ENCODE measurements at places on chromosomes 11 and 22.

DNA sequence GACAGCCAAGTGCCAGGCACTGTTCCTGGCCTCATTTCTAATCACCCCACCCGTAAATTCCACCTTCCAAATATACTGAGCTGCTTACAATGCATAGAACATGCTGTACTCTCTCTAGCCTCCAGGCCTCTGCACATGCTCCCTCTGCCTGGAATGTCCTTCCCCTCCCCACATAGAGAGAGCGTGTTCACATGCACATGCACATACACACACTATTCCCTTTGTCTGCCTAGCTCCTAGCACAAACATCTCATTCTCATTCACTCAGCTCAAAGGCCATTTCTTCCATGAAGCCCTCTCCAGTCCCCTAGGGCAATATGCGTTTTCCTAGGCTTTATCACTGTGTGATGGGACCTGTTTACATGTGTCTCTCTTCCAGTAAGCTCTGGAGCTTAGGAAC, 144.6 kb downstream of the WT1 start:
- no peak for DNase-seq

DNA sequence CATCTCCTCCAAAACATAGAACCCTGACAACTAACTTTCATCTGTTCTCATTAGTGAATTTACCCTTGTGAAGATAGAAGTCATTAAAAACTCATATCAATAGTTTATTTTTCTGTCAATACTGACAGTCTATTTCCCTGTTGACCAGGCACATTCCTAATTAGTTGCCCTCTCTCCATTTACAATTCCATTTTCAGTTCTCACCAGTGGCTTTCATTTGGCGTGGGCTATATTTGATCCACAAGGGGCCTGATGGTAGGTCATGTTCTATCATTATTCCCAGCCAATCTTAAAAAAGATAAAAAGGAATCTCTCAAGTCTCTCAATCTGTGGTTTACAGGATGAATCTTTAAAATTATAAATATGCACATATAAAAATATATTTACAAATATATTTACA, 3.9 kb upstream of the AKIP1 start:
- DNase-seq, result no peak

DNA sequence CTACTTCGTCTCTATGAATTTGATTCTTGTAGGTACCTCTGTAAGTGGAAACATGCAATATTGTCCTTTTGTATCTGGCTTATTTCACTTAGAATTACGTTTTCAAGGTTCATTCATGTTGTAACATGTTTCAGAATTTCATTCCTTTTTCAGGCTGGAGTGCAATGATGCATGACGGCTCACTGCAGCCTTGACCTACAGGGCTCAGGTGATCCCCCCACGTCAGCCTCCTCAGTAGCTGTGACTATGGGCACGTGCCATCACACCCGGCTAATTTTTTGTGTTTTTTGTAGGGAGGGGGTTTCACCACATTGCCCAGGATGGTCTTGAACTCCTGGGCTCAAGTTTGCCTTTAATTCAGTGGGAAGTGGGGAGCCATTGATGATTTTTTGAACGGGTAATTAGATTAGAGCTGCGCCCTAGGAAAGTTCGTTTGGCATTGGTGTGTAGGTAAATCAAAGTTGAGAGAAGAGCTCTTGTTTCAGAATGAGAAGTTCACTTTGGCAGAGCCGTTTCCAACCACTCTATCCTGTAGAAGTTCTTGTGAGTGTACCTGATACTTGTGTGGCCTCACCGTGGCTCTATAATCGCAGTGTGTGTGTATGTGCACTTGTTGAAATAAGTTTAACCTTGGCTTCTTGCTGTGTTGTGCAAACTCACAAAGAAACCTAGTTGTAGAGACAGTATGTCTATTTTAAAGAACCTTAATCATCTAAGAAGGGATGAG, 115.9 kb downstream of the NAV2 start:
- DNase-seq, result no peak

DNA sequence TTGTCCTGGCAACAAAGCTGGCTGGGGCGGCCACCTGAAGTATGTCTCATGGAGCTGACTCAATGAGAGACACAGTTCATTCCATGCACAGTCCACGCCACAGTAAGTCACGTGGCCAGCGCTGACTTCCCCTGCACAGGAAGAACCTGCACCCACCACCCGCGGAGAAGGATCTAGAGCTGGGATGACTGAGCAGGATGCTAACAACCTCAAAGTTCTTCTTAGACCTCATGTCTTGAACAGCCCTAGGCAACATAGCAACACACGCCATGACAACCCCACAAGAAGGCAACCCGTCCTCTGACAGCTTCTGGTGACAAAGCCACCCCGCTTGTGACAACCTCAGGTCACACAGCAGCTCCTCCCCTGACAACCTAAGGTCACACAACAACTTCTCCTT, 76.9 kb upstream of the B3GAT1 start:
- DNase-seq, result no peak

DNA sequence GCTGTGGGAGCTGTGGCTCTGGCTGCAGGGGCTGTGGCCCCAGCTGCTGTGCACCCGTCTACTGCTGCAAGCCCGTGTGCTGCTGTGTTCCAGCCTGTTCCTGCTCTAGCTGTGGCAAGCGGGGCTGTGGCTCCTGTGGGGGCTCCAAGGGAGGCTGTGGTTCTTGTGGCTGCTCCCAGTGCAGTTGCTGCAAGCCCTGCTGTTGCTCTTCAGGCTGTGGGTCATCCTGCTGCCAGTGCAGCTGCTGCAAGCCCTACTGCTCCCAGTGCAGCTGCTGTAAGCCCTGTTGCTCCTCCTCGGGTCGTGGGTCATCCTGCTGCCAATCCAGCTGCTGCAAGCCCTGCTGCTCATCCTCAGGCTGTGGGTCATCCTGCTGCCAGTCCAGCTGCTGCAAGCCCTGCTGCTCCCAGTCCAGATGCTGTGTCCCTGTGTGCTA, 514 bp downstream of the KRTAP5-9 start:
- DNase-seq, result no peak

DNA sequence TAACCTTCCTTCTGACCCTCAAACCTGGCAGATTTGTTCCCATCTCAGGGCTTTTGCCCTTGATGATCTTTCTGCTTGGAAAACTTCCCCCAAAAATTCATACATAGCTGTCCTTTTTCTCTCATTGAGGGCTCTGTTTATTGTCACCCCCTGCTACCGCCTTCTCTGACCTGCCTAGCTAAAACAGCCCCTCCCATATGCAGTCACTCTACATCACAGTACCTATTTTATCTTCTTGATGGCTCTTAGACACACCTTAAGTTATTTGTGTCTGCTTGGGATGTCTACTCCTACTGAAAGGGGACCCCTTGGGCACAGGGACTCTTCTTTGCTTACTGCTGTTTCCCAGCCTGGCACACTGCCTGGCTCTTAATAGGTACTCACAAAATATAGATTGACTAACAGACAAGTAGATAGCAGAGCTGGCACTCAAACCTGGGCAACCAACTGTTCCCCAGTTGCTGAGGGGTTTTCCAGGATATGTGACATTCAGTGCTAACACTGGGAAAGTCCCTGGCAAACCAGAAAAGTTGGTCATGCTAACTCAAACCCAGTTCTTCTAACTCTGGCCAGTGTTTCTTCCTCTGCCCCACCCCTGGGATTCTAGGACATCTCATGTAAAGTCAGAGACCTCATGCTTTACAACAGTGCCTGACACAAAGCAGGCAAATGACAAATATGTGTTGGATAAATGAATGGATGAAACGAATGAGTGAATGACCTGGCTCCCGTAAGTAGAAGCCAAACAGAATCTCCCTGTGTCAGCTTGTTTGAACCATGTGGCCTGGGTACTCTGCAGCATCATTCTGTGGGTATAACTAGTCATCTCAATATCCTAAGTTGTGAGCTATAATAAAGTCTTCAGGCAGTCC, 19.8 kb upstream of the FJX1 start:
- DNase-seq, result no peak

DNA sequence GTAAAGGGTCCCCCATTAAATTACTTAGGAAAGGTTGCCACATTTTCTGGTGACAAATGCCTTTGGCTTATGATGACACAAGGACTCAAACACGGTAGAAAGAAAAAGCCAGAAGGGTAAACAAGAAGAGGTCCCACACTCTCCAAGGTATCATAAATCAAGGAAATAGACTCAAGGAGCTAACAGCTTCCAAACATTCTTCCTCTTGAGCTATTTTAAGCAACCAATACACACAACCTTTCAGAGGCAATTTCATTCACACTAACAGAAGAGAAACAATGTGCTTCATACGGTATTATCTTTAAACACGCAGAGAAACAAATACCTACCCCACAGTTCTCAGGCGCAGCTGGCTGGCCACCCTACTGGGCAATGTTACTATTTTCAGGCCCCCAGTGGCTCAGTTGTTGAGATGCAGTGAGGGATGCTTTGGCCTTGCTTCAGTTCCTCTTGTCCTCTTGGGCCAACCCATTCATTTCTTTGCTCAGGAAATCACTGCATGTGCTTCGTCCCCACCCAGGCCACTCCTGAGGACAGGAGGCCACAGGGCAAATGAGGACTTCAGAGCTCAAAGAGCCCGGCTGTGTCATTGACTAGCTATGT, 15.8 kb downstream of the ABTB2 start:
- no peak for DNase-seq

DNA sequence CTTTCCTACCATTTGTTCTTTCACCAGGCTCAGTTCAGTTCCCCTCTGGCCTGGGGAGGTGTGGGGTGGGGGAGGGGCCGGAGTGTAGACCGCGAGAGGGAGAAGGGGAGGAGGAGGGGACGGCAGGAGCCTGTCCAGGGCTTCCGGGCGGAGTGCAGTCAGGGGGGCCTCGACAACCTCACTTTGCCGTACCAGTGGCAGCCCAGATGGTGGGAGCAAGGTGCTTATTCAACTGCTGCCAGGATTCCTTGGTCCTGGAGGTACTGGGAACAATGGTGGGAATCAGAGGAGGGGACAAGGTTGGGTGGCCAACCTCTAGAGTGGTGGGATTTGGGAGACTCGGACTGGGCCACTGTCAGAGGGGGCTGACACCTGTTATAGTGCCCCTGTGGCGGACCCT, 1.2 kb downstream of the BACE1 start:
- DNase-seq, result no peak

DNA sequence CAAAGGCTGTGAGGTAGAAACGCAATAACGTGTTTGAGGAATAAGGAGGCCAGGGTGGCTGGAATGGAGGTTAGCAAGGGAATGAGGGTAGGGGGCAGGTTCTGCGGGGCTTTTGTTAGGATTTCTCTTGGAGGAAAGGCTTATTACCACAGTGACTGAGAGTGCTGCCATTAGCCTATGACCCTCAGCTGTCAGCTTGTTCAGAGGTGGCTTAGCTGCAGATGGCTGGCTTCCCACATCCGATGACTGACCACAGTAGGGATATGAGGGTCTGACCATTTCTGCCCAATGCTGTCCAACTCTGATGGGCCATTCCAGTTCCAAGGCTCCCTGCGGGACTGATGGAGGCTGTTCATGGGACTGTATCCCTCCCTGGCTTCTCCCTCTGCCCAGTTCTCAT, 181.8 kb downstream of the MIAT start:
- no peak for DNase-seq

DNA sequence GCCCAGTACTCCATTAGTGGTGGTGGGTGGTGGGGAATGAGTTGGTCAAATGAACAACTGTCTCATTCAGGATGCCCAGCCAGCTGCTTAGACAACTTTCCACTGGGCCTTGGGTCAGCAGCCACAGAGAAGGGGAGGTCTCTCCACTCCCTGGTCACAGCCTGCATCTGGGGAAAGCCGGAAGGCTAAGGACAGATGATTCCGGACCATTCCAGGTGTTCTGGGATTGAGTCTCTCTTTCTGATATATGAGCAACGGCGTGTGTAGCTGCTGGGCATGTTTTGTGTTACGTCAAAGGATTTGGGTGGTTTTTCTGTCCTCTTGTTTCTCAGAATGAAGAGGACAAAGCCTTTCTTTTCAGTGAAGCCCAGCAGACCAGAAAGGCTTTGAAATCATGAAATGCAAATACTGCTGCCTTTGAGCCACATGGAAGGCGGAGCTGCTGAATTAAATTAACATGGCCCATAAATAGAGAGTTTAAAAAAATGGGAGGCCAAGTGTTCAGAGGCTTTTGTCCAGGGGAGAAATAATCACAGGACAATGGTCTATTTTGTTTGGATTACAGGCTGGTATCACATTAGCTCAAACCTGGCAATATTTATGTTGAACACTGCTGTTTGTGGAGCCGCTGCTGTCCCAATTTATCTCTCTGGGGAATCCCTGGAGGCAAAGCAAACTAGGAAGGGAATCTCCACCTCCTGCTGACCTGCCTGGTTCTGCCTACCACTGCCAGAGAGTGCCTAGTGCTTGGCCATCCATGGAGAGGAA, 234.4 kb upstream of the E2F8 start:
- DNase-seq, result no peak

DNA sequence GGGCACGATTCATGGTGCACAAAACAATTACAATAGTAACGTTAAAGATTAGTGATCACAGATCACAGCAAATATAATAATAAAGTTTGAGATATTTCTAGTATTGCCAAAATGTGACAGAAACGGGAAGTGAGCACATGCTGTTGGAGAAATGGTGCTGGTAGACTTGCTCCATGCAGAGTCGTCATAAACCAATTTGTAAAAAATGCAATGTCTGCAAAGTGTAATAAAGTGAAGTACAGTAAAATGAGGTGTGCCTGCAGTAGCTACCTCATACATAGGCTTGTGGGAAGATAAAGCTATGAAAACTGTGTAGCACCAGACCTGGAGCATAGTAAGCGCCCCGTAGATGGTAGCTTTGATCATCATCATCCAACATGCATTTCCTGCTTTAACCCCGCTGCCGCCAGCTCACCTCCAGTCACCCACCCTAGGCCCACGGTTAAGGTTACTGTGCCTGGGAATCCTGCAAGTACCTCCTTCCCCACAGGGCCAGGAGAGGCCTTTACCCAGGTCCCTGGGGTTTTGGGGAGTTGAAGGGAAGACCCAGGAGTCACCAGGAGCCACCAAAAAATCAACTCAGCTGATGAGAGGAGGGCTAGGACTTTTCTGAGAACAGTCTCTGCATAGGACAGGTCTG, 59.2 kb downstream of the MYO7A start:
- DNase-seq, result no peak

- DNase-seq, result peak; percentile 20
Observed at GRCh38 chr11:47950396-47950795, 30.0 kb upstream of the PTPRJ start.

GRCh38 chr11:85844439-85845123, 10.6 kb upstream of the CCDC83 start:
- DNase-seq, result no peak

DNA sequence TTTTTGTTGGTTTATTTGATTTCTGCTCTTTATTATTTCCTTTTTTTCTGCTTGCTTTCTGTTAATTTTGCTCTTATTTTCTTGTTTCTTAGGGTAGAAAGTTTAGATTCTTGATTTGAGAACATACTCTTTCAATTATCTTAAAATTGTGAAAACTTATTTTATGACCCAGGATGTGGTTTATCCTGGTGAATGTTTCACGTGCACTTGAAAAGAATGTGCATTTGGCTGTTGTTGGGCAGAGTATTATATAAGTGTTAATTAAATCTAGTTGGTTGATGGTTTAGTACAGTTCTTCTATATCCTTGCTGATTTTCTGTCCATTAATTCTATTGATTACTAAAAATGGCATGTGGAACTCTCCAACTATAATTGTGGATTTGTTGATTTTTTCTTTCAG, 66.9 kb upstream of the NARS2 start:
- DNase-seq, result no peak

DNA sequence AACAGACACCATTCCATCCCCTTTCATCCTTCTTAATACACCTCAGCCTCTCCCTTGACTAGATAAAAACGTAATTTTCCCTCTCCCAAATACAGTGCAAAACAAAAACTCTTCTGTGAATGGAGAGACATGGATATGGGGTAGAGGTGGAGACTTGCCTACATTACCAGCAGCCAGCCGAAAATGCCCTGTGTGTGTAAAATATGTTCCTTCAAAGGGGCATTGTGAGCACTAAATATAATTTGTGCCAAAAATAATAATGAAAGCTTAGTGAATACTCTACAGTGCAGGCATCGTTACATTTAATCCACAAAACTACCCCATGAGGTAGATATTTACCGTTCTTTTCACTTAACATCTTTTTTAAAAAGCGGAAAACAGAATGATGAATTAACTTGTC, 1.0 kb upstream of the TRIM44 start:
- DNase-seq, result no peak

Data from stimulated activated CD8-positive, alpha-beta memory T cell treated with anti-CD3 and anti-CD28 coated beads, Interleukin-7, amount 100 ng/mL, for 1 hour (primary cell).